HEK293T (cell line): ENCODE measurements at places on chromosomes 3 and 15.

GRCh38 chr15:80105595-80105994 lies 46.1 kb downstream of the ZFAND6 start:
- DNase-seq = no peak

DNA sequence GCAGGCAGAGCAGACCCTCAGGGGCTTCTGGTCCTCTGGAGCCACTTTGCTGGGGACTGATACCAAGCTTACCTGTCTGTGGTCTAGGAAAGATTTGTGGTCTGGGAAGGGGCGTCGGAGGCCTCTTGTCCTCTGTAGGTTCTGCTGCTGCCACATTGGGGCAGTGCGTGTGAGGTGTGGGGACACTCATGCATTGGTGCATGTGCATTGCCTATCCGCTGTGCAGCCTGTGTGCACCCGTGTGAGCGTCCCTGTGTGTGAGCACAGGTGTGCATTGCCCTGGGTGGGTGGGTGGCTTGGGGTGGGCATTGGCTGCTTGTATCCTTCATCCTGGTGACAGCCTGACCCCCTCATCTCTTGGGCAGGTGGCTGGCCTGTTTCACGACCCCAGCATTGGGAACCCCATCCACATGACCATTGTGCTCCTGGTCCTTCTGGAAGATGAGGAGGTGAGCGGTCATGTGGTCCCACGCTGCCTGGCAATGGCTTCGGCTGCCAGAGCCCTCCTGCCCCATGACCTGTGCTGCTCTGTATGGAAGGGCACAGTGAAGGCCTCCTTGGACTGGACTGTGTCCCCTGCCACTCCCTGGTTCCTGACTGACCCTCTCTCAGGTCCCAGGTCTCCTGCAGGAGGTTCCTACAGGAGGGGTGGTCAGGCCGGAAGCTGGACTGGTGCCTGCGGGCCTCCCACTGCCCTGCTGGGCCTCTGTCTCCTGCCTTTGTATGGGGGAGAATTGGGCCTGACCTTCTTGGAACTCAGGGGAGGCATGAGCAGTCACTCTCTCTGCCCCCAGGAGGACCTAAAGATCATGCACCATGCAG lies 41.5 kb downstream of the SAXO2 start:
- DNase-seq = no peak

GRCh38 chr3:178343433-178344038 lies 192.7 kb upstream of the KCNMB2 start:
- no peak for DNase-seq

GRCh38 chr15:37517191-37517895 lies 417.0 kb upstream of the MEIS2 start:
- DNase-seq = no peak

DNA sequence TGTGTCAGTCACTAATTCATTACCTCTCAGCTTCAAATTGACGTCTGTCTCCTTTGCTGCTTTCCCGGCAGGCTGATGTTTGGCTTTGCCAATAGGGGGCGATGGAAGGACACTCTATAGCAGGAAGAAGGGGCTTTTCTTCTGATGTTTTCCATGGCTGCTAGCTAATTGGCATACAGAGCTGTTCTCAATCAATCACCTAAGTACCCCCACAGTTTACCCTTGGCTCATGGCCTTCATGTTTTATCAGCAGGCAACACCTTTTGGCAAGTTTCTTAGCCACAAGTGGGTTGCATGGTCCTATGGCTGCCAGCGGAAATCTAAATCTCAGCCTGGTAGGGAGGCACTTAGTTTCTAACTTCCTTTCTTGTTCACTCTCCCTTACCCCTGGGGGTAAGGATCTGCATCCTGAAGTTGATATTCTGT lies 45.0 kb downstream of the ESYT3 start:
- peak; percentile 66 for DNase-seq
